Stimulated activated CD8-positive, alpha-beta memory T cell treated with anti-CD3 and anti-CD28 coated beads, Interleukin-7, amount 100 ng/mL, for 4 hours (primary cell): ENCODE measurements at places on chromosomes 7 and 10.

GRCh38 chr10:123378302-123378701, 224.1 kb downstream of the BUB3 start:
- no peak for DNase-seq

DNA sequence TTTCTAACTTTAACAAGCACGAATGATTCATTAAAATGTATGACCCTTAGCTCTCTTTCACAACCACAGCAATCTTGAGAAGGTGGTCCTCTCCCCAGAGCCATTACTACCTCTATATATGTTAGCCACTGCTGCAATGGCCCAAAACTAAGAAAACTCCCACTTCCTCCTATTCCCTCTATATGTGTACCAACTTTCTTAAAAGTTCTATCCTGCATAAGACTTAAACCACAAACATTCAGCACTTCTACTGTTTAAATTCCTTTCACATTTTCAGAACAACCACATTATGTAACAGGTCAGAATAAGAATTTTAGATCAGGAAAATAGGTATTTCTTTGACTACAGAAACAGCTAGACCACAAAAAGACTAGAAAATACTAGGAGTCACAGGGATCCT, 36.2 kb downstream of the WASL start:
- no peak for DNase-seq

GRCh38 chr7:30671793-30672465, 10.3 kb downstream of the CRHR2 start:
- DNase-seq = no peak

DNA sequence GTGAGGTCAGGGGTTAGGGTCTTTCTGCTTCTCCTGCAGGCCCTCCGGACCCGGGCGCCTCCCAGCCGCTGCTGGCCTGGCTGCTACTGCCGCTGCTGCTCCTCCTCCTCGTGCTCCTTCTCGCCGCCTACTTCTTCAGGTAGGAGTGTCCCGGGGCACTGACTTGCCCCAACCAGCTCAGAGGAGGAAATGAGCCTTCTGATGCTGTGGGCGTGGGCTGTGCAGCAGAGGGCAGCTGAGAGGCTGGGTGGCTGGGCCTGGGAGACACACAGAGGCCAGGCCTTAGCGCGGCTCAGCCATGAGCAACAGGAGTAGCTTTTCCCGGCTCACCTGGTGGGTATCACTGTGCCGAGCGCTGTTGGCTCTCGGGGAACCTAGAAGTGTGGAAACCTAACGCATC, 78.9 kb downstream of the MKI67 start:
- DNase-seq = peak; percentile 82

GRCh38 chr10:75434291-75434690, 2.9 kb downstream of the LRMDA start:
- no peak for DNase-seq

- DNase-seq = no peak
Observed at GRCh38 chr10:3397846-3398245, 225.3 kb upstream of the PITRM1 start.

DNA sequence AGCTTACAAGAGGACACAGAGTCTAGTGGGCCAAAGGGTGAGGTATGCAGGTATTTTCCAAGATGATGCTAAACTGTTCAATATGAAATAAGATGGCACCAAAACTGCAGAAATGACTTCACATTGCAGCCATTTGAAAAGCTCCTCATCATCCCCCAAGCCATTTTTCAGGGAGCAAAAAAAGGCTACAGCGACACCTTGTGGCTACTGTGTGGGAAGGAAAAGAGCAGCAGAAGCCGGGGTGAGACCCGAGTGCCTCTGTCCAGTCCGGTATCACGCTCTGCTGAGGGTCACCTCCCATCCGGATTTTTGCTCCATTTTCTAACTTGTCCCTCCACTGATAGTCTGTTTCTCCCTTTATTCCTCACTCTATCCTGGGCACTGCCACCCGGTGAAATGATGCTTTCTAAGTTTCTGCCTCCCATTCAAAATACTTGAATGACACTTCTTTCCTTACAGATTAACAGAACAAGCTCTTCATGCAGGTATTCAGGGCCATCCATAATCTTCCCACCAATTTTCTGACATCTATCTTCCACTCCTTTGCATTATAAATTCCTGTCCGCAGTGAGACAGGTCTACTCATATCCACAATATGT, 220.2 kb downstream of the DGKI start:
- no peak for DNase-seq

GRCh38 chr10:29210266-29210868, 78.5 kb upstream of the LYZL1 start:
- no peak for DNase-seq

DNA sequence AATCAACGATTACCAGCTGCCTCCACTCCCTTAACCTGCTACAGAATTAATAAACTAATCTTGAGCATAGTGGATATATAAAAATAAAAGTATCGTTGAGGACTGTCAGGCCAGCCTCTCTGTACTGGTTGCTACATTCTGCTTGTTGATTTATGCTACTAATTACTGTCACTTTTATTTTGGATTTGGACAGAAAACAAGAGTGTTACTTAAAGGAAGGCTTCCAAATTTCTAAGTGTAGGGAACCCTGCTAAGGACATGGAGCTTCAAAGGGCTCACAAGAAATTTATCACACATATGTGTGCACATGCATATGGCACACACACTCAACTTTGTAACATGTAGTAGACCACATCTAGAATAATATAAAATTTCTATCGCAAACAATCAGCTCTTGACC, 141.2 kb upstream of the ANKRD1 start:
- no peak for DNase-seq

- DNase-seq = no peak
Observed at GRCh38 chr7:20602306-20602705, 13.2 kb upstream of the ABCB5 start.

GRCh38 chr10:126013489-126014281, 117.3 kb downstream of the FANK1 start:
- DNase-seq = no peak

GRCh38 chr7:37131855-37132254, 316.8 kb downstream of the ELMO1 start:
- no peak for DNase-seq

DNA sequence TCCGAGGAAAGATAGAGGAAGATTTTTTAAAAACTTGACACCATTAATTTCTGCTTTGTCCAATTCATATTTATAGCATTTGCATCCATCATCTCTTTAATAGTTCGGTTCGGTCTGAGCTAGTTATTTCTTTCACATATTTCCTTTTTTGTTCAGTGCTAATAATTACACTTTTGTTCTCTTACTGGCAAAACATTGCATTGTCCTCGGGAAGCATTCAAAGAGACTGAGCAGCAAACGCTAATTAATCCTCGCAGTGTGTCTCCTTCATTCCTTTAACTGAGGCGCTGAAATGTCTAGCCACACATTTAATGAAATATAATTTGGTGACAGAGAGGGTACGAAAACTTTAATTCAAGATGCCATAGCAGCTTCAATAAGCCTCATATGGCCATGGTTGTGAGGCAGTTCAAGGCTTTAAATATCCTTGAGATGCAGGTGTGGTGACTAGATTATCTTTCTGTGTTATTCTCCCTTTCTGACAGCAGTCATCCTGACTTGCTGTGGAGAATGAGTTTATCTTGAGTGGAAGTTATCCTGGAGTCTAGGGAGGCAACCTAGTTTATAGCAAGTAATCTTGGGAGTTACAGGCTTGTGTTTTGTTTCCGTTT, 431.4 kb downstream of the SDK1 start:
- DNase-seq = no peak

- no peak for DNase-seq
Observed at GRCh38 chr7:97357459-97357858, 240.0 kb downstream of the SDHAF3 start.

- peak; percentile 22 for DNase-seq
Observed at GRCh38 chr7:816751-817671, 15.3 kb upstream of the SUN1 start.

GRCh38 chr7:157657741-157658740, 321.2 kb downstream of the DNAJB6 start:
- DNase-seq = no peak

DNA sequence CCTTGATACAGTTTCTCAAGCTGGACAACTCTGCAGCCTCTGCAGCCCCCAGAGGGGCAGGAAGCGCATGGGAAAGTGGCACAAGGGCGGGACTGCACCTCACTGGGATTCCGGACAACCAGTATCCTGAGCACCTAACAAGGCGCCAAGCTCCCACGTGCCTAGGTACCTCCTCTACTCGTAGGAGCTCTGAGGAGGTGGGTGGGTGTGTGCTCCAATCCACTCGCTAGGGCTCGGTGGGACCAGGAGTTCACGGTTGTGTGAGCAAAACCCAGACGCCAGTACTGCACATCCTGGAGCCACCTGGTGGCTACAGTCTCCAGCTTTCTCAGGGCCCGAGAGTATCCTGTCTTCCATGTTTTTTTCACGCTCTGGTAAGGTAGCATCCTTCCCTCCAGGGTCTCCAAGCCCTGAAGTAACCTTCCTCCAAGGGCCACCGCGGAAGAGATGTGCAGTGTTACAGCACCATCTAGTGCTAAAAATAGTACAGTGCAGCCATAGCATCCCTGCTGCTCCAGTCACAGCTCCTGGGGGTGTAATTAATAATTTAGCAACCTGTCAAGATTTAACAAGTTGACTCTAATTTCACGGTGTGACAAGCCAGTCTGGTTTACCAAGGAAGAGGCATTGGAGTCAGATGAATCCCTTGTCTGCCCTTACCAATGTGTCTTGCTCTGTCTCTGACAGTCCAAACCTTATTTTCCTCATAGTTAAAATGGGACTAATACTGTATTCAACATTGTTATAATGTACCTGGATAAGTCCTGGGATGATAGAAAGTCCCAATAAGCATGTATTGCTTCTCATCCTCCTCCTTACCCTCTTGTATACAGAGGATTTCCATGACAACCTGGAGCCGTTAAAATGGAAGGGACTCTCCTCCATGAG, 70.4 kb downstream of the HERPUD2 start:
- no peak for DNase-seq

DNA sequence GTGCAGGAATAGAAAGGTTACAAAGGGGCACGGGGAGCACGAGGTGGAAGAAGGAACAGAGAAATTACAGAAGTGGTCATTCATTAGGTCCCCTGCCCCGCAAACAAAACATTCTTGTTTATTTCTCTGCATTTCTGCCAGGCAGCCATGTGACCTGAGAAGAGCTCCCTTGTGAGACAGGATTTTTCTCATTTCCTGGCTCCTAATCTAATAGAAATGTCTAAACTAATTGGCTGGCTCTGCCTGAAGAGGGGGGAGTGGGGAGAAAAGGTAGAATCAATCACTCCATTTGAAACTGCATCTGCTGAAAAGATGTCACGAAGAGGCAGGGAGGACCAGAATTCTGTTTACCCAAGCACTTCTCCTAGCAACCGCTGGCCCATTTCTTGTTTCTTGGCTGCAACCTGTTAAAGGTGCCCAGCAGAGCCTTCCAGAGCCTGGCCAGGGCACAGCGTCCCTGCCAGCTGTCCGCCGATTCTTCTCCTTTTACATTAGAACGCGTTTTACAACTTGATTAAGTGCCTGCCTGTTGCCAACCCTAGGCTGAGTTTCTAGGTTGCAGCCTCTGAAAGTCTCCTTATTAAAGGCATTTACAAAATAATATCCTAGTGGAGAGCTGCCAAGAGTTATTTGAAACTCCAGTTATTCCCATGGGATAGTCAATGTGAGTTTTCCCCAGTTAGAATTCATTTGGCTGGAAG, 1227.6 kb downstream of the TYW1 start:
- DNase-seq = no peak

DNA sequence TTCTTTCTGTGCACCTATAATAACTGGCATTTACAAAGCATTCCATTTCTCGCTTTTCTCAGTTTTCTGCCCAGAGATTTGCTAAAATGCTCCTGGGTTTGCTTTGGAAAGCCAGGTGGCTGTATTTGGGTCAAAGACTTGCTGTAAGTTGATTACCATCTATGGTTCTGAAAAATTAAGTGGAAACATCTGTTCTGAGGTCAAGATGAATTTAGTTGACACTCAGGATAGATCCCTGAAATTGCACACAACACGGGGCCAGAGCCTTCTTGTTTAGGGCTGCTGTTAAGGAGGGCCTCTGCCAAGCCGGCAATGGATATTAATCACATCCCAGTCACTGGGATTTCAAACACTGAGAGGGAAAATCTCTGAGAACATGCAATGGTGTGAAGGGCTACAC, 111.6 kb upstream of the GLI3 start:
- DNase-seq = no peak

DNA sequence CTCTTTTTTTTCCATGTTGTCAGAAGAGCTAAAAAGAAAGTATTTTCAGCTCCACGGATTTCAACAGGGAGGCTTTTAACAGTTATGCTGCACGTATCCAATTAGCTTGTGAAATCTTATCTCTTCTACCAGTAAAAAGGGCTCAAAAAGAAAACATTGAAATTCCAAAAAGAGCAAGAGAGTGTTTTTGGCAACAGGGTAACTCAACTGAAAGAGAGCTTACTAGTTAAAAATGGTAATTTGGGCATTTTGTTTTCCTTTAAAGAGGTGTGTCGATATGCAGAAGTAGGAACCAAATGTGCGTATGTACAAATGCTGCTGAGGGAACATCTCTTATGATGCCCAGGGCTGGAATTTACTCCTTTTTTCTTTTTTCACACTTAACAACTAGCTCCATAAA, 292.8 kb downstream of the PRKG1 start:
- DNase-seq = no peak

GRCh38 chr7:100215895-100216294, 3.9 kb upstream of the PVRIG start:
- DNase-seq = no peak

GRCh38 chr10:32295027-32295426, 51.9 kb downstream of the EPC1 start:
- DNase-seq = no peak

DNA sequence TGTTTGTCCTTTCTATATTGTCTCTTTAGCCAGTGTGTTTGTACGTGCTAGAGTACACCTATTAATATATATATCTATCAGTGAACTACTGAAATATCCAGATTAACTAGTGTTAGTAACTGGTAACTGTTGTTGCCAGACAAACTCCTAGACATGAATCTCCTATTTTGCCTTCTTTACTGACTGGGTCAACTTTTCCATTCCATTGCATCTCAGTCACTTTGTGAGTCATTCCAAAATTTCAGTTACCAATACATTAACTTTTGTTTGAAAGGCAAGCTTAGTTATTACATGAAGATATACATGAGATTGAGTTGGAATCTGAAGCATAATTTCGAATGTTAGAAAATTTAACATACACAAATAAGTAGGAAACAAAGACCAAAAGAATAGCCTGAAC, 51.4 kb downstream of the BTAF1 start:
- DNase-seq = no peak

- DNase-seq = no peak
Observed at GRCh38 chr10:4615042-4615441, 211.0 kb upstream of the AKR1E2 start.

- no peak for DNase-seq
Observed at GRCh38 chr10:77965294-77965693, 38.7 kb upstream of the DLG5 start.

GRCh38 chr10:103983367-103983911, 16.5 kb downstream of the SLK start:
- DNase-seq = no peak

GRCh38 chr10:126017961-126018560, 121.7 kb downstream of the FANK1 start:
- DNase-seq = no peak

DNA sequence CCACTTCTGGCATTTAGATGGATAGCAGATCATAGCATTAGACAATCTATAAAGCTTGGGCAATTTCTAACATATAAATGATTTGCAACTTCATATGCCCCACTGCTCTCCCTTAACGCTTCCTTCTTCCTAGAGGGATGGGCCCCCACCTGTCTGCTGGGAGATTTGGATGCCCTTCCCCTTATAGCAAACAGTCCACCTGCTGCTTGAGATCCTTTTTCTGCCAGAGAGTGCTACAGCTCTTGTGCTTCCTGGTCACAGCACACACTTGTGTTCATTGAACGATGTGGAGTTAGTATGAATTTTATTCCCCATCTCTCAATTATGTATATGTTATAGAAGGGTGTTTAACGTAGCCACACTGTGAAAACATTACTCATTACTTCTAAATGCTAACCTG, 10.4 kb upstream of the PCGF5 start:
- no peak for DNase-seq
